Lung microvascular endothelial cell (primary cell): ENCODE measurements at places on chromosomes 2 and 18. TPM values are rescaled to one million over a fixed set of nuclear protein-coding genes. Genes with fewer than 3 reads are reported as not detected.

GRCh38 chr2:216777637-216778273 lies 82.1 kb downstream of the TNP1 start:
- DNase-seq, result peak; percentile 65

- no peak for DNase-seq
These were observed 226.0 kb upstream of the CTAGE1 start for GRCh38 chr18:22643731-22644130.

- no peak for DNase-seq
These were observed 314.4 kb upstream of the CDH7 start for GRCh38 chr18:65436430-65436829.

DNA sequence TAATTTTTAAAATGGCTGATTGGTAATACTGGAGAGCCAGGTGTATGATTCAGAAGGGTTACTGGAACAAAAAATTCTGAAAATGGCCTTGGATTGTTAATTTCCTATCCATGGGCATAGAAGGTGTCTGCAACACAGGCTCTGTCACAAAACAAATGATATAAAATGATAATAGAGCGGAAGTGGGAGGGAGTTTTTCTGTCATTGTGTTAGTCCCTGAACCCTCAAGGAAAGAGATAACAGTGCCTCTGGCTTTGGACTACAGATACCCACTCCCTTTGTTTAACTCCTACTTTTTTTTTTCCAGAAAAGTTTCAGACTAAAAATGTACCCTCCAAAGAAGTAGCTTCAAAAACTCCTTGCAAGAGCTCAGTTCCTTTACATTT lies 28.0 kb upstream of the YES1 start:
- DNase-seq, result no peak

DNA sequence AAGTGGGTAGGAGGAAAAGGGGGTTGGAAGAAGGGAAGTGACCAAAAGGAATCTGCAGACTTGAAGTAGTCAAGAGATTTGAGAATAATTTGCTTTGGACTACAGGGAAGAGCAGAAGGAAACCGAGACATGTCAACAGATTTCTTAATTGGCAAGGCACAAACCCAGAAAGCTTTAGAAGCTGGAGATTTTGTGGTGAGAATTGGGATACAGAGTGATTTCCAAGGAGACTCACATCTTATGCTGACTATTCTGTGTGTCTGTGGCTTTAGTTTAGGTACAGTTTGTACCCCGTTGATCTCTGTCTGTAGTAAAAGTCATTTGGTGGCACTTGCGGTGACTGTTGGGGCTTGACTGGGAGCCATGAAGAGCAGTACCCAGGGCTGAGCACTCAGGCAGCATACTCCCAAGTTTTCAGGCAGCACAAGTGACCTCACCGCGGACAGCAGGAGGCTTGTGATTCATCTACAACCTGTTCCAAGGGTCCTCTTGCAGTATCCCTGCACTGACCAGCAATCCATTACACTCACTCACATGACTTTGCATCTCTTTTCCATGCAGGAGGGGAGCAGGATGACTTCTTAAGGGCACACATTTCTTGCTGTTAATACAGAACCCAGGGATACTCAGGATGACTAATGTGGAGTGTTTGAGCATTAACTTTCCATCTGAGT lies 97.1 kb upstream of the TNP1 start:
- DNase-seq, result no peak

DNA sequence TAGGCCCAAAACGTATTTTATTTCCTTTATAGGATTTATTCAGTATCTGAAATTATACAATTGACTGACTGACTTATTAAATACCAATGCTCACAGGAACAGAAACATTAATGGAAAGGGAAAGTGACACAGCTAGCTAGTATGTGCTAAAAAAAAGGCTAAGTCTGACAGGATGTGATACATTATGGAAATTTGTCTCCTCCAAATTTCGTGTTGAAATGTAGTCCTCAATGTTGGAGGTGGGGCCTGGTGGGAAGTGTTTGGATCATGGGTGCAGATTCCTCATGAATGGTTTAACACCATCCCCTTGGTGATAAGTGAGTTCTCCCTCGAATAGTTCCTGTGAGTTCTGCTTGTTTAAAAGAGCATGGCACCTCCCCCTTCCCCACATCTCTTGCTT lies 70.6 kb upstream of the WDR75 start:
- DNase-seq, result peak; percentile 60

GRCh38 chr18:36953047-36953446 lies 124.1 kb downstream of the KIAA1328 start:
- DNase-seq, result no peak

- no peak for DNase-seq
These were observed 2.0 kb downstream of the IKZF2 start for GRCh38 chr2:213149294-213149875.

DNA sequence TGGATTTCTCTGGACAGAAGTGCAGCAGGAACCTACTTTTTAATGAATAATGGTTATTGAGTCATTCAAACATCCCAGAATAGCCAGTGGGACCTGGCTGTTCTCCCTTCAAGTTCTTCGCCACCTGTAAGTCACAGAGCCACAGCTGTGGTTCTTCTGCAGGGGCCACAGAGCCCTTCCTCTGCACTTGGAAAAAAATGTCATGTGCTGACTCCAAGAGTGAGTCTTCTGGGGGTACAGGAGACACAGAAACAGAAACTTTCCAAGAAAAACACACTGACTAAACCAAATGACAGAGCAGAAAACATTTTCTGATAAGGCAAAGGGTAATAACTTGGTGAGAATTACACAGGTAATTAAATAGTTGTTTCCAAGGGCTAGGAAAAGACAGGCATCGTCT lies 68.7 kb upstream of the FN1 start:
- DNase-seq, result no peak

DNA sequence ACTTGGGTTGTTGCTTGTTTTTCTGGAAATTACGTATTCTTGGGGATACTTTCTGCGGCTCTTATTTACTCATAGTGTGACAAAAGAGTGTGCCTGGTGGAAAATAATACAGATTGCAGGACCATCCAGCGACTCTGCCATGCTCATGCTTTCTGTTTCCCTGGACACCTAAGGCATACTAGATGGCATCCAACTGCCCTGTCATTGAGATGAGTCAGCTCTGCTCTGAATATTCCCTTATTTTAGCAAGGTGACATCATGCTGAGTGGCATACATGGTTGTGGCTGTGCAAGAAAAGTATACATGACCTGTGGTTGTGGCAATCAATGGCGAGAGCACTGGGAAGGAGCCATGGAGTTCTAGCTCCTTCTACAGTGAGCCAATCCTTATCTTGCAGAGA lies 471.0 kb downstream of the TMEM182 start:
- DNase-seq, result no peak

DNA sequence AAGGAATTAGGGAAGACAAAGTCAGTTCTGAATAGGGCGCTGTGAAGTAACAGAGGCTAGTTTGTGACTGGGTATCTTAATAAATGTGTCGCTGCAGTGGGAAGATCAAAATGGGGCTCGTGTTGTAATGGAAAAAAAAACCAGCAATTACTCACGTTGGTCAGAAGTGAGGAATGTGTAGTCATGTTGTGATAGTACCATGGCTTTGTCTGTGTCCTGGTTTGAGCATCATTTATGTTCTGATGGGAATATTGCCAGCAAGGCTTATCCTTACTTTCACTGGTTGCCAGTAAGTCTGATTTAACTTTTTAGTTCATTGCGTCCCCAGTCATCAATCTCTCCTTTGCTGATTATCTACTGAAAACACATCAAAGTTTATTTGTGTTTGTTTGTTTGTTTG lies 467.6 kb downstream of the NYAP2 start:
- no peak for DNase-seq

GRCh38 chr2:80126596-80127189 lies 177.9 kb downstream of the LRRTM1 start:
- no peak for DNase-seq

DNA sequence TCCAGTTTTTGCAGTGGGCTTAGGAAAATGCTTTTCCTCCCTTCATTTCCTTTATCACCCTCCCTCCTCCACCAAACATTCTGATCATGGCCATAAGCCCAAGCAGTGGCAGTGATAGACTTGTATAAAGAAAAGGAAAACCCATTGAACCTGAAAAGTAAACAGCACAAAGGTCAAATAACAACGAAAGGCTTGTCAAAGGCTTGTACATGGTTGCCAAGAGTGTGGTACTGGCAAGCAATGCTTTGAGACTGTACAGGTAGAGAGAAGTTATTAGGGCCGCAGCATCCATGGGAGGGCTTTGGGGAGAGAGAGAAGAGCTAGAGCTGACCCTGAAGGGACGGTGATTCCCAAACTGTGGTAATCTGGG lies 2.1 kb upstream of the VWA3B start:
- no peak for DNase-seq

GRCh38 chr2:103327386-103327785 lies 565.6 kb downstream of the TMEM182 start:
- DNase-seq, result no peak

GRCh38 chr18:79567481-79568147 lies 112.0 kb upstream of the CTDP1 start:
- peak; percentile 90 for DNase-seq

GRCh38 chr2:96449637-96450036 lies 55.5 kb downstream of the NEURL3 start:
- DNase-seq, result no peak

CPLX4 gene
- not detected in 2 replicates for total RNA-seq

DYNAP gene
- total RNA-seq, result not detected in 2 replicates

DNAH7 gene
- under 0.01 TPM in 1 of 2 replicates, not detected in the other for total RNA-seq

UBE2E3 gene
- total RNA-seq, result 21.0 and 32.7 TPM in 2 replicates

NEMP2 gene
- 1.5 and 1.8 TPM in 2 replicates for total RNA-seq

FHOD3 gene
- under 0.01 and 0.44 TPM in 2 replicates for total RNA-seq

GMPPA gene
- total RNA-seq, result 21.1 and 22.2 TPM in 2 replicates

IDH1 gene
- total RNA-seq, result 69.2 and 86.3 TPM in 2 replicates
